Renal cortical epithelial cell (primary cell): ENCODE measurements at places on chromosomes 1 and 21.

DNA sequence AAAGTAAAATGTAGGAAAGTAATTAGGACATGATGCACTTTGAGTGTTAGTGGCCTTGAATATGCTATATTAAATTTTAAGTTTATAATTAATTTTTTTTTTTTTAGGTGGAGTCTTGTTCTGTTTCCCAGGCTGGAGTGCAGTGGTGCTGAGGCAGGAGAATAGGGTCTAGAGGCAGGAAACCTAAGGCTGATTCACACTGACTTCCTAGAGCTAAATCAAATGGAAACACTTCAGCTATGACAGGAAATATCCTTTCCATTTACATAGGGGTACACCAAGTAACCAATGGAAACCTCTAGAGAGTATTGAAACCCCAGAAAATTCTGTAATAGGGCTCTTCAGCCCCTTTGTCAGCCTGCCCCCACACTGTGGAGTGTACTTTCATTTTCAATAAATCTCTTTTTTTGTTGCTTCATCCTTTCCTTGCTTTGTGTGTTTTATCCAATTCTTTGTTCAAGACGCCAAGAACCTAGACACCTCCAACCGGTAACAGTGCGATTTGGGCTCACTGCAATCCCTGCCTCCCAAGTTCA, 17.9 kb upstream of the THRAP3 start:
- DNase-seq, result no peak

DNA sequence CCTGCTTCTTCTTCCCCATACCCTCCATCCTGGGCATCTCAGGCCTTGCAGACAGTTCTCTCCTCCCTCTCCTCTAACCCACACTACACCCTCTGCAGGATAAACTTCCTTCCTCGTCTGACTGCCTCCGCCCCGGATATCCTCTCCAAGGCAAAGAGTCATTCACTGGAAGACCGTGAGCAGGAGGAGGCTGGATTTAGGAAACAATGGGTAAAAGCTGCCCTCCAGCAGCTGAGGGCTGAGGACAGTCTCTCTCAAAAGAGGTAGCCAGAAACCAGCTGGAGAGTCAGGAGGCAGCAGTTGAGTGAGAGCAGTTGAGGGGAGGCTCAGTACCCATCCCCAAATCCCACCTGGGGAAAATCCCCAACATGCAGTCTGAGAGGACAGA, 1.4 kb downstream of the CSRP1 start:
- no peak for DNase-seq

- no peak for DNase-seq
Measured at GRCh38 chr1:224736619-224737352, 120.7 kb downstream of the CNIH3 start.

DNA sequence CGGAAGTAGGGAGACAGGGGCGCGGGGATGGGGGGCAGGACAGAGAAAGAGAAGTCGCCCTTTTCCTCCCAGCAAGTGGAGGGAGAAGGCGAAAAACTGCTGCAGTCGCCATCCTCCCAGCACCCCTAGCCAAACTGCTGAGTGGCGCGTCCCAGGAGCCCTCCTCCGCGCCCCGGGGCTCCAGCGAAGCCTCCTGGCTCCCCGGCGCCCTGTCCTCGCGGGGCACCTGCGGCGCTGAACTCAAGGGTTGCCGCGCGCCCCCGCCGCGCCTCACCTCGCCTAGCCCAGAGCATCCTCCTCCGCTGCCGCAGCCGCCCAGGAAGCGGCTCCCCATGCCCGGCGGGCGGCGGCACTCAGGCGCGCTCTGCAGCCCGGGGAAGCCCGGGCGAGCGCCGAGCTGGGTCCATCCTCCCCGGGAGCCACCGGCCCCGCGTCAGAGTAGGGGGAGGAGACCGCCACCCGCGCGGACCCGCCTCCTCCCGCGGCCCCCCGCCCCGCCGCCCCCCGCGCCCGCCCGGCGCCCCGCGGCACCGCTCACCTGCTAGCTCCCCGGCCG, at the start of gene DAB1:
DAB1 (minus strand) TSS at position 405 of the 556 bp plus-strand sequence. CDS start 133,030 bp downstream, outside the sequence.
- no peak for DNase-seq

DNA sequence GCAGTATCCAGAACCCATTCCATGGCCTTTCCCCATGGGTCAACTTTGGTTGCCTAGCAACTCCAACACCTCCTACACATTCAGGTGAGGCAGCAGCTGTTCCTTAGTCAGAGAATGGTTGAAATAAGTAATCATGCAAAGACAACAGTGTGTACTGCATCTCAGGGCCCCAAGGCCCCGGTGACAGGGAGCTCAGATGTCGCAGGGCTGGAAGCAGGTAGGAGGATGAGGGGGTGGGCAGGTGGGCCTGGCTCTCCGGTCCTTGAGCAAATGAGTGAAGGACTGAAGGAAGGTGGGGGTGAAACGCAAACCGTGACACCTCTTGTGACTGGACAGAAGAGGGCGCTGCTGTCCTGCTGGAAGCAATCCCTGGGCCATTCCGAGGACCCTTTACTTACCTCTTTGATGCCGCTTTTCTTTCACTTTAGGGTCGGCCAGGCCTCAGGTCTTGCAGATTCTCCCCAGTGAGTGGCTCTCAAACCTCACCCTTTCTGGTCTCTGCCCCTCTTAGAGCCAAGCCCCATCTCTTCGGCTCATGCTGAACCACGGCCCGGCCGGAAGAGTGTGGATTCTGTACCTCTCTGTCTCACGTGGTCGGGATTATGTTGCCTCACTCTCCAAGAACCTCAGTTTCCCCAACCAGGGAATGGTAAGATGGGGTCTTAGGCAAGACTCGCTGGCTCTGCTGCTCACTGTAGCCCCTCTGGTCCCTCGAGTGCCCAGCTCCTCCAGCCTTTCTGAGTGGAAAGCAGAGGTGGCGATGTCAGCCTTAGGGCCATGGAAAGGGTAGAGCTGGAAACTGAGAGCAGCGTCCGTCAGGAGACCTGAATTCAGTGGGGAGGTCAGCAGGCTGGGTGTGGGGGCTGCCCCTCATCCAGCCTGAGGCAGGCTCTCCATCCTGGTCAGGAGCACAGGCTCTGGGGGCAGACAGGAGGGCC, 5.6 kb upstream of the KCNA10 start:
- peak; percentile 9 for DNase-seq

- DNase-seq, result peak; percentile 39
Measured at GRCh38 chr1:177945943-177946650, 23.8 kb downstream of the SEC16B start.

- peak; percentile 93 for DNase-seq
Measured at GRCh38 chr1:60461925-60462595, 388.5 kb upstream of the C1orf87 start.

DNA sequence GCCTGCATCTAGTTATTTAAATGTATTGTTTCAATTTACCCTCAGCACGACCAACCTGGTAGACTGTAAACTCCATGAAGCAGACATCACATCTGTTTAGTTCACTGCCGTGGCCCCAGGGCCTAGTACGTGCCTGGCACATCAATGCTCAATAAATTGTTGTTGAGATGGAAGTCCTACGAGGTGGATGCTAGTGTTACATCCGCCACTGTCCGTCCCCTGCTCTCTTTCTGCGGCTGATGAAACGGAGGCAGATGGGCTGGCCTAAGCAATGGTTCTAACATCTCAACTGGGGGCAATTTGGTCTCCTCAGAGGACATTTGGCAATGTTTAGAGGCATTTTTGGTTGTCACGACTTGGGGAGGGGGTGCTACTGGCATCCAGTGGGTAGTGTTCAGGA, 121.4 kb upstream of the IGSF21 start:
- DNase-seq, result no peak

GRCh38 chr1:85033221-85033620, 15.1 kb downstream of the MCOLN3 start:
- DNase-seq, result no peak

GRCh38 chr1:38929476-38929875, 12.2 kb downstream of the RHBDL2 start:
- DNase-seq, result no peak

DNA sequence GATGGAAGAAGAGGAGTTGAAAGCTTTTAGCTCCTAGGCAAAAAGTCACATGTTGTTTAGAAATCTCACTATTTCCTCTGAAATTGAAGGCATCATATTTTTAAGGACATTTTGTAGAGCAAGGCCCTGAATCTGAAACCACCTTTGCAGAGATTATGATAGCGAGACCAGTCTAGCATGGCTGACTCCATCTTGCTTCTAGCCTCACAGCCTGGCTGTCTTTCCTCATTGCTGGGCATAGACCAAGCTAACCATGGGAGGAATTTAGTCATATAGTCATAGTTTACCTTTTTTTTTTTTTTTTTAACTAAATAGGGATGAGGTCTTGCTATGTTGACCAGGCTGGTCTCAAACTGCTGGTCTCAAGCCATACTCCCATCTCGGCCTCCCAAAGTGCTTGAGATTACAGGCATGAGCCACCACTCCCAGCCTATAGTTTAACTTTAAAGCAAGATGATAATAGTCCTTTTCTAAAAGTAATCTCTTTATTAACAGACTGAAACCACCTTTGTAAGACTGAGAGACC, 42.2 kb upstream of the ZNF326 start:
- DNase-seq, result no peak

- DNase-seq, result peak; percentile 72
Measured at GRCh38 chr1:32266921-32267591, 16.0 kb downstream of the LCK start.

DNA sequence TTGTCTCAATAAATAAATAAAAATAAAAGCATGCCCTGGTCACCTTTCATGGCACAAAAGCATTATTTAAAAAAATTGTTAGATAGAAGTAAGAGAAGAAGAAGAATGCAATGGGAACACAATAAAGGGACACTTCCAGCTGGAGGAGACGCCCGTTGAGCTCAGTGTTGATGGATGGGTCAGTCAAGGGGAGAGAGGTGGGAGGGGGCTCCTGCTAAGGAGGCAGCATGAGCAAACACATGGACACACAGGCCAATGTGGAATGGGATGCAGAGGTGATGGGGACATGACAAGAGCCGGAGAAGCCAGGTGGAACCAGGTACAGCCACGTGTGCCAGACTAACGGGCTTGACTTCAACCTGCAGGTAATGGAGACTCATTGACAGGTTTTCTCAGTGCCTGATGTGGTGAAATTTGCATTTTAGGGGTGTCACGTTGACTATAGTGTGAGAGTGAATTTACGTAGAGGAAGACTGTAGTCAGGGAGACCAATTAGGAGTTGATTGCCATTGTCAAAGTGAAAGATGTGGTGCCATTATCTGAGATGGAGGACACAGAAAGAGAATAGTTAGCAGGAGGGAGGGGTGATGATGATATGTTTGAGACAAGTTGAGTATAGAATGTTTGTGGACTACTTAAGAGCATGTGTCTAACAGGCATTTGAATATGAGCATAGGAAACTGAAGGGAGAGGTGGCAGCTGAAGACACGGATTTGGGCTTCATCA, 48.7 kb upstream of the ATP2B4 start:
- no peak for DNase-seq

DNA sequence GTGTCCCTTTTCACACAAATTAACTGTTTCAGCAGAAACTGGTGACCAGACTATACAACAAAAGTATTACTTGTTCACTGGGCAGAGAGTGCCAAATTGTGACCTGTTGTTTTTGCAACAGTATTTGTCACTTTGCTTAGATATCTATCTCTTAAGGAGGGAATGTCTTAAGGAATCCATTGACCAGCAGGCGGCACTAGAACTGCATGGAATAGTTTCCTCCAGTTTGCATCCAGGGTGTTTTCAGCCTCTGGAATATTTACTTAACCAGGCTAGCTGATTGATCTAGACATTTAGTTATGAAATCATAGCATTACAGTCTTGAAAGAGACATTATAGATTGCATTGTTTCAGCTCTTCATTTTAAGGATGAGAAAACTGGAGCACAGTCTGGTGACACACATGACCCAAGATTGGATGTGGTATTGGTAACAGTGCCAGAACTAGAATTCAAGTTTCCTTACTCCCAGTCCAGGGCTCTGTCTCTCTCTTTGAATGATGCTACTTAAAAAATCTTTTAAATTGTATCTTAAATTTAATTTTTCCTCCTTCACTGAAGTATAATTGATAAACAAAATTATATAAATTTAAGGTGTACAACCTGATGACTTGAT, 16.9 kb downstream of the RPTN start:
- DNase-seq, result peak; percentile 72

DNA sequence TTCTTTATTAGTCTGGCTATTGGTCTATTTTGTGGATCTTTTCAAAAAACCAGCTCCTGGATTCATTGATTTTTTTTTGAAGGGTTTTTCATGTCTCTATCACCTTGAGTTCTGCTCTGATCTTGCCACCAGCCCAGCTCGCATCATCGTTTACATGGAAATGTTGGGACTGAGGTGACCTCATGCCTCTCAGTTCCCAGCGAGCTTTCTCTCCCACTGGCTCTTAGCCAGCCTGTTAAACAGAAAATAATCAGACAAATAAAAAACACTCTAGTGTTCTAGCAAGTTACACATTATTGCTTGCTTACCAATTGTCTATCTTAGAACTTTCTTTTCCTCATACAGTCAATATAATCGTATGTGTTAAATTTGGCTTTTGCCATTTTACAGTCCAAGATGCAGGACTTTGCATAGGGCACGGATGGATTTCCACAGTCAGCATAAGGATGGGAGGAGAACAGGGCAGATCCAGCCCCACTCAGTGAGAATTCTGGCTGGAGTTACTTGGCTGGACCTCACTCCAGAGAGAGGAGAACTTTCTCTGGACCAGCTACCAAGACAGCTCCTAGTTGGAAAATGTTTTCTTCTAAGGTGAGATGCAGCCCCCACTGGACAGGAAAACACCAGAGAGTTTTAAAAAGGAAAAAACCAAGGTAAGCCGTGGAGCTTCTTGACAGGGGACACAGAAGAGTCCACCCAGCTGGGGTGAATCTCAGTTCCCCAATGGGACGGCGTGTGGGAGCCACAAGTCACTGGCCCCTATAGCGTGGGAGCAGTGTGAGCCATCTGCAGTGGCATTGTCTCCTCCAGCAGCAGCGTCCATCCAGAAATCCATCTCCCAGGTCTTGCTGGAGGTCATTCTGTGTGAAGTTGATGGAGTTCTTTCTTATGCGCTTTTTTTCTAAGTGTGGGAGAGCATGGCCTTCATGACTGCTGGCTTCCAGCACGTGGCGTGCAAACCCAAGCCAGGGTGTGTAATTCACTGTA, 17.6 kb downstream of the PGBD2 start:
- no peak for DNase-seq

DNA sequence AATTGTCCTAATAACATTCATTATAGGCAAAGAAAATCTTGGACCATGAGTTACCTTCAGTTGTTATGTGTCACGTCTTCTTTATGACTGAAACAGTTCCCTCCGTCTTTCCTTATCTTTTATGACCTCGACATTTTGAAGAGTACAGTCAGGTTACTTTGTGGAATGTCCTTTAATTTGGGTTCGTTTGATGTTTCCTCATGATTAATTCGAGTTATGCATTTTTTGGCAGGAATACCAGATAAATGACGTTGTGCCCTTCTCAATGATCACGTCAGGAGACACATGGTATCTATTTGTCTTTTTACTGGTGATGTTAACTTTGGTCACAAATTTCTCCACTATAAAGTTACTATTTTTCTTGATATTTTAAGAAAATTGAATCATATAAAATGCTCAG, 17.3 kb upstream of the KLF17 start:
- no peak for DNase-seq

- no peak for DNase-seq
Measured at GRCh38 chr1:42171679-42172266, 7.2 kb upstream of the GUCA2A start.
